ENCODE measurements at places on chromosomes 12 and 14.

DNA sequence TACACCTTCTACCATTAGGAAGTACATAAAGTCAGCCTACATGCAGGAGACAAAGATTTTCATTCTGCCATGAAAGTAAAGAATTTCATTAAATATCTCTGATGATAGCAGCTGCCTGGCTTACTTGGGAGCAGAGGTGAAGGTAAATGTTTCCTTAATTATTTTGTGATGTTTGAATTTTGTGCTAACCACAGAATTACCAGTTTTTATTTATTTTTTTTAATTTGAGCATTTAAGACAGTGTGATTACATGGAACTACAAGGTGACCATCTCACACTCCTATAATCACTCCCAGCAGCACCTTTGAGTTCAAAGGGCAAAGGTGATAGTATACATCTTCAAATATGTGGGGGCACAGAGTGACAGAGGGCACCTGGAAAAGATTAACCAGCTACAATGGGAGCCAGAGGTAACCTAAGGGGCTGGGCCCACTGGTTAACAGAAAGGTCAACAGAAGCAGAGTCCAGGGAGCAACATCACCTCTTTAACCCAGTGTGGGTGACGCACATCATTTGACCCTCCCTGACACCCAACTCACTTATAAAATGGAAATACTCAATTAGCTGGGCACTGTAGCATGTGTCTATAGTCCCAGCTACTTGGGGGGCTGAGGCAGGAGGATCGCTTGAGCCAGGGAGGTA is 65.0 kb downstream of the GCH1 start:
- no peak for DNase-seq

DNA sequence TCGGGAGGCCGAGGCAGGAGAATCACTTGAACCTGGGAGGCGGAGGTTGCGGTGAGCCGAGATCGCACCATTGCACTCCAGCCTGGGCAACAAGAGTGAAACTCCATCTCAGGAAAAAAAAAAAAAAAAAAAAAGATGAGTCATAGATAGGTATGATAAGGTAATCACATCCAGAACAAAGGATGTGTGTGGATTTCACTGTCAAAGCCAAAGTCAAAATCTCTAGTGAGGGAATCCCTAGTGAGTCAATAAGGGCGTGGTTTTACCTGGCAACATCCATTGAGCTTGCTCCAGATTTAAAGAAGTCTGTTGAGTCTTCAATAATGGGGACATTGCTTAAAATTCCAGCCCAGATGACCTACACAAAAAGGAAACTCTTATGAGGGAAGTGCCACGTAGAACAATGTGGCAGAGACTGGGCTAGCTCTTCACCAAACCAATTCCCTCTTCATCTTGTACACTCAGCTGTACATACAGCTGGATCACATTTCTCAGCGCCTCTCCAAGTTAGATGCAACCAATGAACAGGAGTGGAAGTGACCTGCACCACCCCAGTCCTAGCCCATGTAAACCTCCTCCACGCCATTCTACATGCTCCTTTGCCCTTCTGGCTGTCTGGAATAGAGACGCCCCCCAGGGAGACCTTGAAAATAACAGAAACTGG is 23.4 kb downstream of the ALDH1L2 start:
- DNase-seq, result no peak

DNA sequence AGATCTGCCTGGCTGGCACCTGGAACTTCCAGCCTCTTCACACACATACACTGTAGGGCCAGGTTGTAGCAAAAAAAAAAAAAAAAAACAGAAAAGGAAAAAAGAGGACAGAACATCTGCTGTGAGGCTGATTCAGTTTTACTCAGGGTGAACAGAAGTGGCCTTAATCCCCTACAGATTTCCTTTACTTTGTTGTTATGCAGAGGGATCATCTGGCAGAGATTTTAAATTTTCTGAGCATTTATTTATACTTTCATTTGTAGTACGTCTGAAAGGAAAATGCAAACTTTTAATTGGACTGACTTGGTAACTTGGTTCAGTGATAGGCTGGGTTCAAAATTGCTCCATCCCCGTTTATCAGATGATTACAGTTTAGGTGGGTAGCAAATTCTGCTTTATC is 50.8 kb upstream of the PRICKLE1 start:
- no peak for DNase-seq

DNA sequence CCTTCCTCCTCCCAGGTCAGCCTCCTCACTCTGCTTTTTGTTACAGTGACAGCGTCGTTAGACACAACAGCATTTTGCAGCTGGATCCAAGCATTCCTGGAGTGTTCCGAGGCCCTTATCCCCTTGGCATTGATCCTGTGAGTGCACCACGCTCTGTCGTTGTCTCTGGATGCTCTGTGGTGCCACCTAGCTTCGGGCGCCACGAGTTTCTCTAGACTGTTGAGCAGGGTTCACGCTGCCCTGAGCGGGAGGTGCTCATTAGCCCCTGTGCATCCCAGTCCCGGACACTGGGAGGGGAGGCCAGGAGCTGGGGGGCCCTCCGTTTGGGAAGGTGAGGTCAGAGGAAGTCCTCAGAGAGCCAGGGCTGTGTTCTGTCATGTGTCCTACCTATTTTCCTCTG is 17.3 kb upstream of the DNAH10 start:
- no peak for DNase-seq

- no peak for DNase-seq
Observed at GRCh38 chr14:84482256-84483071, 1047.5 kb upstream of the FLRT2 start.
